ENCODE measurements at places on chromosomes 2 and 18.
A peak's percentile ranks its signal among the peaks of the same experiment; 100 is the strongest.

GRCh38 chr2:140344838-140345237, 1564.6 kb upstream of the NXPH2 start:
- no peak for DNase-seq

DNA sequence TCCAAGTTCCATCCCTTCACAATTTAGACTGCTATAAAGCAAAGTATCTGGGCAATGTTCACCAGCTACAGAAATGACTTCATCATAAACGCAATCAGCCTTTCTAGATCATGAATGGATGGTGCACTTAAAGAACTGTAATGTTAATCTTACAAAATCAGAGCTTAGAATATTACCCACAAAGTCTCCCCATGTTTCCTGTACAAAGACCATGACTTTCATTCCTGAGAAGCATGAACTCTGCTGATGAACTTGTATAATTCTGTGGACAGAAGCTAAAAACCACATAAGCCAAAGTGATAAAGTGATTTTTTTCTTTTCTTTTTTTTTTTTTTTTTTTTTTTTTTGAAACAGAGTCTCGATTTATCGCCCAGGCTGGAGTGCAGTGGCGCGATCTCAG, 53.3 kb downstream of the C1D start:
- no peak for DNase-seq

- no peak for DNase-seq
Measured at GRCh38 chr2:74515271-74515980, 1.2 kb downstream of the TLX2 start.

GRCh38 chr2:190527214-190527613, 7.3 kb downstream of the NEMP2 start:
- DNase-seq, result no peak

DNA sequence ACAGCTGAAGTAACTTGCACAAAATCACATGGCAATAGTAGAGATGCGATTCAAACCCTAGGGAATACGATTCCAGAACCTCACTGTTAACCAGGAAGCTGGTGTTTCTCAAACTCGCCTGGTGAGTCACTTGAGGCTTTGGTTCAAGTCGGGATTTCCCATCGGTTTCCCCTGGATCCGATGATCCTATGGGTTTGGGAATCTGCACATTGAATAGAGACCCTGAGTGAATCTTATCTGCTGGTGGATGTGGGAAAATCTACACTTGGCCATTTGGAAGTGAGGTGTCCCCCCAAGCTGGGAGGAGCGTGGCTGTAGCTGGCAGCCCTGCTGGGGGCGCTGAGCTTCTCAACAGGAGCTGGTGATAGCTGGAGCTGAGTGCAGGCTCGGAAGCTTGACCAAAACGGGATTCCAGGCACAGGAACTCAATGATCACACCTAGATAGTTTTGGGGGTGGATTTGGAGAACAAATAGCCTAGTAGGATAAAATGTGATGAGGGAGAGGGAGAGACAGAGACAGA, 135.4 kb downstream of the PRKCE start:
- no peak for DNase-seq

GRCh38 chr2:203590496-203590895, 55.4 kb upstream of the RAPH1 start:
- DNase-seq, result no peak

DNA sequence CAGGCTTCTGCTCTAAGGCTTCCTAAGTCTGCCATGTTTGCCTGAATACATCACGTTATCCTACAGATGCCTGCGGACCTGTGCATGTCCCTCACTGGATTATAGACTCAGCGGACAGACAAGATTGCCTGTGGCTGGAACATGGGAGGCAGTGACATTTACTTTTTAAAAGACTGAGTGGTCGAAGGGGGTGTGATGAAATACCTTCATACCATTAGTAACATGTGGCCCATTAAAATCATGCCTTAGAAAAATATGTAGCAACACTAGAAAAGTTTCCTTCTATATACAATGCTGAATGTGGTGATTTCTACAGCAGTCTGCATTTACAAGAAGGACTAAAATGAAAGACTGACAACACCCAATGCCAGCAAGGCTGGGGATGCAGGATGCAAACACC, 154.4 kb downstream of the ASB1 start:
- DNase-seq, result no peak

- DNase-seq, result no peak
Measured at GRCh38 chr2:220166616-220167015, 539.2 kb downstream of the SLC4A3 start.

GRCh38 chr2:152480821-152481399, 145.9 kb downstream of the FMNL2 start:
- DNase-seq, result no peak

DNA sequence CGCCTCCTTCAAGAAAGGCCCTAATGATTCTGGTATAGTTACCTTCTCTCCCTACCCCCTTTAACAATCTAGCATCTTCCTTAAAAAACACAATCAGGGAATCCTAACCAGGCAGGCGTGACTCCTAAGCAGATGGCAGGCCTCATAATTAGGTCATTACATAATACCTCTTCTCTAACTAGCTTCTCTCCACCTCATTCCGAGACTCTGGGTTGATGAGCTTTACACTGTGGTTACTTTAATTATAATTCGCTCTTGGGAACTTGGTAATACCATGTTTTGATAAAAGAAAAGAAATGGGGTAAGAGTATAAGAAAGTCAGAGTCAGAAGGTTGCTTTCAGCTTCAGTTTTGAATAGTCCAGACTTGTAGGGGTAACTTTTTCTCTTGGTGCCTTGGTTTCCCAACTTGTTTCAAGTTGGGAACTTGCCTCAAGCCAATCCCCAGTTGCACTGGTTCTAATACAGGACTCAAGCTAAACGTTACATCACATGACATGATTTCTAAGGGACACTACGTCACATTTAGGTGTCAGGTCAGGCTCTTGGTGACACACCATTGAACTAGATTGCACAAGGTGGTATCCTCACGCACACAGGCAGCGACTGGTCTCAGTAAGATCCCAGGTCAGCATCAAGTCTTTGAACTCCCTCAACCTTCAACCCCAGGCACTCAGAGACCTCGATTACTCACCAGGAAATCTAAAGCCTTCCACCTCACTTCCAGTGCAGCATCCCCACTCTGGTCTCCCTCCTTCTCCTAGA, 59.2 kb downstream of the AAK1 start:
- DNase-seq, result no peak

- no peak for DNase-seq
Measured at GRCh38 chr2:177758591-177759371, 313.8 kb downstream of the PDE11A start.

GRCh38 chr2:21539685-21540084, 415.9 kb downstream of the TDRD15 start:
- no peak for DNase-seq

GRCh38 chr2:189661957-189662321, 680 bp downstream of the ASNSD1 start:
- no peak for DNase-seq

- DNase-seq, result no peak
Measured at GRCh38 chr2:225510796-225511195, 111.3 kb downstream of the NYAP2 start.

GRCh38 chr18:26685438-26686157, 137.2 kb upstream of the KCTD1 start:
- DNase-seq, result no peak

DNA sequence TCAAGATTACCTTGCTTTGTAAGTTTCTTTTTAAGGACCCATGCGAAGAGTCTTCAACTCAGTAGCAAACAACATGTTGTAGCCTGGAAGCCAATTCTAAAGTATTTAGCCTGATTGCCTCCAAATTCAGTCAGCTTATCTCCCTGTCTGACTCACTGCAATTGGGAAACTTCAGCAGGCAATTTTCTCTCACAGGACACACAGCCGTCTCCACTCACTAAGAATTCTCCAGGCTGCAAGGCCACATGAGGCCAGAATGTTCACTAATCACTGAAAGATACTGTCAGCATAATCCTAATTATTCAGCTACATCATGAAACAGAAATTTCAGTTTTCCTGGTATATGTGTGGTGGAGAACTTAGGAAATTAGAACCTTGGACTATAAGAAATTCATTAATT, 78.1 kb upstream of the PDE1A start:
- no peak for DNase-seq

DNA sequence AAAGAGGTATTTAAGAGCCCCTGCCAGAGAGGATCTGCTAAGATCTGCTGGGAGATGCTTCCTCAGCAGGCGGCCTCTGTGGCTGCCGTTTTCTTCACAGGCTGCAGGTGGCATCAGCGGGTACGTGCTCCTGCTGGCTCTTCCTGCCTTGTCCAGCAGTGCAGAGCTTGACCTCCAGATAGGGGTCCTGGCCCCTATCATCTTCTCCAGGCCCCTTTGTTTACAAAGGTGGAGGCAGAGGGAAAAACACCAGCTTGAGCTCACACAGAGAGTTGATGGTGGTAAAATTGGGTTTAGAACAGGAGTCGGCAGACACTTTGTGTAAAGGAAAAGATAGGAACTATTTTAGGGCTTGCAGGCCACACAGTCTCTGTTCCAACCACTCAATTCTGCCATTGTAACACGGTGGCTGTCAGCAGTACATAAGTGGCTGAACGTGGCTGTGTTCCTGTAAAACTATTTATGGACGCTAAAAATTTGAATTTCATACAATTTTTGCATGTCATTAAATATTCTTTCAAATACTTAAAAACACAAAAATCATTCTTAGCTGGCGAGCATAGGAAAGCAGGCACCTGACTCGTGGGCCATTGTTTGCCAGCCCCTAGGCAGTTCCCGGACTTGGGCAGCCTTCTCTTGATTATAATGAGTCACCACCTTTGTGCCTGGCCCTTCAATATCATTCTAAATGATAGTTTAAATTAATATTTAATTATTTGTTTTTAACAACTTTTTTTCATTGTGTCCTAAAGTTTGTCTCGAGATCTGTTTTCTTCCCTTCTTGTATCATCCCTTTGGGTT, 98.2 kb upstream of the B3GNT7 start:
- peak; percentile 3 for DNase-seq

DNA sequence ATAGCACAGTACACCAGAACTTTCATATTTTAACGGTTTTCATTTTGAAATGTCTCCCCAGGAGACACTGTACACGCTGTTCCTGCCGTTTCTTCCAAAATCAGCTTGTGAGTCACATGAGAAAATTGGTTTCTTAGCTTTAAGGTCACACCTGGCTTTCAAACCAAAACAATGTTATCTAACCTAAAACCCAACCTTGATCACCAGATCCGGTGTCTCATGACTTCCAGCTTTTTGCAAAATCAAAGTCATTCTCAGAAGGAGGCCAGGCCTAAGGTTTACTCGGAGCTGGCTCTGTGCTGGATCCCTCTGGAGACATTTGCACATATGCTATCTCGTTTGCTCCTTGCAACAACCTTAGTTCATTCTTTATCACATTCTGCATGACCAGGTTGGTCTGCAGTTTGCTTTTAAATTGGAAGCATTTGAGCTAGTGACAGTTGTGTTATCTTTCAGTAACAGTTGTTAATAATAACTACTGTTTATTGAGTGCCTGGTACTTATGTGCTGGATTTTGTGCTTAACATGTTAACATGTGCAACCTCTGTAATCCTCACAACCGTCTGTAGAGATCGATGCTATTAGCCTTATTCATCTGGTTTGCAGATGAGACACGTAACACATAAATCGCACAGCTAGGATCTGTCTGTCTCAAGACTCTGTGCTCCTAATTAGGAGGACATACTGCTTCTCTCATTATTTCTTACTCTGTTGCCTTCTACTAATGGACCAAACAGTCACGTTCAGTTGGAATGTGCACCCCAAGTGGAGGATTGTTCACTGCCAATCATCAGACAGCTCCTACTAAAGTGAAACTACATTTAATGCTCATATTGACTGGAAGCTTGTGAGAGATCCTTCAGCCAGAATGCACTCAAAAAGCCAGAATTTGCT, 105.5 kb downstream of the RNF144A start:
- DNase-seq, result no peak

Data from stimulated activated CD8-positive, alpha-beta memory T cell treated with anti-CD3 and anti-CD28 coated beads, Interleukin-15, amount 100 ng/mL, for 24 hours (primary cell).